NCI-H446 (cell line): ENCODE measurements at places on chromosomes 16 and 17.

DNA sequence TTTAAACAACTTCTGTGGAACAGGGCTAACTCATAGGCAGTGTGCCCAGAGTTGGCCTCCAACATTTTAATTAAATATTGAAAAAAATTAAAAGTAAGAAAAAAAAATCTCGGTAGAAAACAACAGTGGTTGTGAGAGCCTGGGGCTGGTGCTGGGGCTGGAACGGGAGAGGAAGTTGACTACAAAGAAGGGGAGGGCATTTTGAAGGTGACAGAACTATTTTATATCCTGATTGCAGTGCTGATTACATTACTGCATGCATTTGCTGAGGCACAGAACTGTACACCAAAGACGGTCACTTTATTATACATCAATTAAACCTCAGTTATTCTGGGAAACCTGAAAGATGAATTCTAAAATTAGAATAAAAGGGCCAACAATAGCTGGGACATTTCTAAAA is 142.5 kb downstream of the PARN start:
- no peak for DNase-seq

DNA sequence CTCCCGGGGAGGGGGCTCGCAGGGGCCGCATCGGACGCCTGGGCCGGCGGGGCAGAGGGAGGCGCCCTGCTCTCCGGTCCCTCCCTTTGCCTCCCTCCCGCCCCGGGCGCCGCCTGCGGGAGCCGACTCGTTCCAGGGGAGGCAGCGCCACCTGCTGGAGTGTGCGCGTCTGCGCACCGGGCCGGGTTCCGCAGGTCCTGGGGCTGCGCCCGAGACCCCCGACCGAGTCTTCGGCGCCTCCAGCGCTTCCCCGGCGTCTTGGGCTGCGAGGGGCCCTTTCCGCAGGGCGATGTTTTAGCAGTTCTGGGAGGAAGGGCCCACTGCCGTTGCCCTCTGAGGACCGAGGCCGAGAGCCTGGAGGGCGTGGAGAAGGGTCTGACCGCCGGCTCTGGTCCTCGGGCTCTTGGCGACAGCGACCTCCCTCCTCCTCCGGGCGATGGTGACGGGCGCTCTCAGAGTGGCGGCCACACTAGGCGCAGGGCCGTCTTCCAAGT is 106.3 kb downstream of the SEC14L1 start:
- DNase-seq = peak; percentile 93

GRCh38 chr16:20681821-20682760 is 15.4 kb downstream of the ACSM1 start:
- no peak for DNase-seq

- no peak for DNase-seq
These were observed 390.6 kb downstream of the HAPSTR1 start for GRCh38 chr16:9481747-9482730.

DNA sequence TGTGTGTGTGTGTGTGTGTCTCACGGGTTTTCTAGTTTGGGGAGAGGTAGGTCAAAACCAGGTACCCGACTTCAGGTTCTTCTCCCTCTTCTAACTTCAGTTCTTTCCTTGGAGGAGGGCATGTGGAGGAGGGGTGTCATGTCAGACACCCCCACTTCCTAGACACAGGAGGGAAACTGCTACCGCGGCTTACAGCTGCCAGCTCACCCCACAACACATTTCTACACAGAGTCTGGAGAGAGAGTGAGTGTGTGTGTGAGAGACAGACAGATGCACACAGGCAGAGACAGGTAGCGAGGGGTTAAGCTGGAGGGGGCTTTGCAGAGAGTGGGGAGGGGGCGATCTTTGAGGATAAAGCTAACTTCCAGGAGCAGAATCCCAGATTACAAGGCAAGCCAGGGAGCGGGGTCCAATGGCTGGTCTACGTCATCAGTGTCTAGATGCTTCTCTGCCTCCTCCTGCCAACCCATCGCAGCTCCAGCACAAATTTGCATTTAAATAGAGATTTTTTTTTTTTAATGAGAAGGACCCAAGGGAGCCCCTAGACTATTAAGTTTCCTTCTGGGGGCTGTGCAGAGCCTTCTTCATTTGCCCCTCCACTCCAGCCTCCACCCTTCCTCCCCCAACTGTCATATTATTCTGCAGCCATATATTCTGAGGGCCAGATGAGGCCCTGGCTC is 48.9 kb downstream of the MRM1 start:
- no peak for DNase-seq

DNA sequence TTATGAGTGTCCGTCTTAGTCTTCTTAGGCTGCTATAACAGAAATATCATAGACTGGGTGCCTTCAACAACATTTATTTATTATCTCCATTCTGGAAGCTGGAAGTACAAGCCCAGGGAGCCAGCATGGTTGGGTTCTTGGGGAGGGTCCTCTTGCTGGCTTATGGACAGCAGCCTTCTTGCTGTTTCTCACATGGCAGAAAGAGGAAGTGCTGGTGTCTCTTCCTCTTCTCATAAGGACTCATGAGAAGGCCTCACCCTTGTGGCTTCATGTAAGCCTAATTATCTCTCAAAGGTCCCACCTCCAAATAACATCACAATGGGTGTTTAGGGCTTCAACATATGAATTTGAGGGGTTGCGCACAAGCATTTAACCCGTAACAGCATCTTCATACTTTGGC is 207.0 kb upstream of the COX10 start:
- no peak for DNase-seq
